ENCODE measurements at places on chromosomes 5 and 9.
A peak's percentile ranks its signal among the peaks of the same experiment; 100 is the strongest.

- DNase-seq: peak; percentile 92
Measured at GRCh38 chr9:37800631-37801286, at the start of gene DCAF10. Gene DCAF10 (plus strand): TSS chr9:37800797. CDS start chr9:37800867, 70 bp downstream.

DNA sequence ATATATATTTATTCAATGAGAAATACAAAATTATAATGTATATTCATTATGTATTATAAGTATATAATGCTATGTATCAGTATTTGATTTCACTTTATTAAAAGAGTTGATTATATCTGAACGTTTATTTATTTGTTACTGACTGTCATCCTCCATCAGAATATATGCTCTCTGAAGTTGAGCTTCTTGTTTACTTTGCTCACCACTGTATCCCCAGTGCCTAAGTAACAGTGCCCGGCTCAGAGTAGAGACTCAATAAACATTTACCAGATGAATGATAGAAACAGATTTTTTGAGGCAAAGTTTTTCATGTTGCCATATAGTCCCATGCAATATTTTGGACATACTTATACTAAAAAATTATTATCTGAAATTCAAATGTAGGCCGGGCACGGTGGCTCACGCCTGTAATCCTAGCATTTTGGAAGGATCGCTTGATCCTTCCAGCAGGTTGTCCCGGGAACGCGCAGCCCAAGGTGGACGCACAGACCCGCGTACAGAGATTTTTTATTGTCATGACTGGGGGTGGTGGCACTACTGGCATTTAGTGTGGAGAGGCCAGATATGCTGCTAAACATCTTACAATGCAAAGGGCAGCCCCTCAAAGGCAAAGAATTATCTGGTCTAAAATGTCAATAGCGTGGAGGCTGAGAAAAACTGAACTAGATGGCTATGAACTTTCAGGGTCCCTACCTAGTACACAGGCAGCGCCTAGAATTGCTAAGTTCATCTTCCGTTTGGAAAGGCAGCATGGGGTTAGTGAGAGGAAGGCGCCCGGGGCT lies 761 bp upstream of the DNAJC25 start:
- DNase-seq: no peak

DNA sequence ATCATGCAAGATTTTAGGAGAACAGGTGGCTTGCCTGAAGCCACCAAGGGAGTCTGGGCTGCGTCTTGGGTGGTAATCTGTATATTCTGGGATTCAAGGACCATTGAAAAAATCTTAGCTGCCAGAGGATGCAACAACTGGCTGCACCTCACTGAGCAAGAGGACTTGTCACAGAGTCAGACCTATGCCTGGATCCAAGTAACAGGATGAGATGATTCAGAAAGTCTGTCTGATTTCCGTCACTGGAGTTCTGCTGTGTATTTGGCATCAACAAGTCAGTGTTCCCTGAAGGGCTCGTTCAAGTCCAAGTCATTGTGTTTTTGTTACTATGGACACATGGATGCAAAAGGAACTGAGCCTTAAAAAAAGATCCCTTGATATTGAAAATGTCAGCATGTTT lies 37.8 kb upstream of the CARTPT start:
- DNase-seq: no peak

DNA sequence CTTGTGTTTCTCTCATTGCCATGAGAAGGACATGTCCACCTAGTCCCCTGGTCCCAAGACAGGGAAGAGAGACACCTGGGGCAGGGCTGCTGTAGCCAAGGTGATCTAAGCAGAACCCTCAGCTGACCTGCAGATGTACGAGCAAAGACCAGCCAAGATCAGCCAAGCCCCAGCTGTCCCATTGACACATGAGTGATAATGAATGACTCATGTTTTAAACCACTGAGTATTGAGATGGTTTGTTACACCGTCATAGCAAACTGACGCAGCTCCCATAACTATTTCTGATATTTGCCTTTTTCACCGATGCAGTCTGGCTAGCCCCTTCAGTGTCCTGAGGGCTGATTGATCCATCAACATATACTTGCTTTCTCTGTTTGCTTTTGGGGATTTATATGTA lies 6.7 kb downstream of the OR1K1 start:
- peak; percentile 23 for DNase-seq

- DNase-seq: no peak
Measured at GRCh38 chr5:178849316-178849715, 10.4 kb upstream of the ZNF354B start.

GRCh38 chr9:76643399-76644117 lies 120.7 kb upstream of the PCA3 start:
- DNase-seq: no peak

DNA sequence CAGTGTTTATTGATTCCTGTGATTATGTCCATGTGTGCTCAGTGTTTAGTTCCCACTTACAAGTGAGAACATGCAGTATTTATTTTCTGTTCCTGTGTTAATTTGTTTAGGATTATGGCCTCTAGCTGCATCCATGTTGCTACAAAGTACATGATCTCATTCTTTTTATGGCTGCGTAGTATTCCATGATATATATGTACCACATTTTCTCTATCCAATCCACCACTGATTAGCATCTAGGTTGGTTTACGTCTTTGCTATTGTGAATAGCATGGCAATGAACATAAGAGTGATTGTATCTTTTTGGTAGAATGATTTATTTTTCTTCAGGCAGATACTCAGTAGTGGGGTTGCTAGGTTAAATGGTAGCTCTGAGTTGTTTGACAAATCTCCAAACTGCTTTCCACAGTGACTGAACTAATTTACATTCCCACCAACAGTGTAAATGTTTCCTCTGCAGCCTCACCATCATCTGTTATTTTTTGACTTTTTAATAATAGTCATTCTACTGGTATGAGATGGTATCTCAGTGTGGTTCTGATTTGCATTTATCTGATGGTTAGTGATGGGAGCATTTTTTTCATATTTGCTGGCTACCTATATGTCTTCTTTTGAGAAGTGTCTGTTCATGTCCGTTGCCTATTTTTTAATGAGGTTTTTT lies 47.5 kb upstream of the ELL2 start:
- no peak for DNase-seq

GRCh38 chr5:1009359-1010180 lies 968 bp downstream of the NKD2 start:
- DNase-seq: no peak

DNA sequence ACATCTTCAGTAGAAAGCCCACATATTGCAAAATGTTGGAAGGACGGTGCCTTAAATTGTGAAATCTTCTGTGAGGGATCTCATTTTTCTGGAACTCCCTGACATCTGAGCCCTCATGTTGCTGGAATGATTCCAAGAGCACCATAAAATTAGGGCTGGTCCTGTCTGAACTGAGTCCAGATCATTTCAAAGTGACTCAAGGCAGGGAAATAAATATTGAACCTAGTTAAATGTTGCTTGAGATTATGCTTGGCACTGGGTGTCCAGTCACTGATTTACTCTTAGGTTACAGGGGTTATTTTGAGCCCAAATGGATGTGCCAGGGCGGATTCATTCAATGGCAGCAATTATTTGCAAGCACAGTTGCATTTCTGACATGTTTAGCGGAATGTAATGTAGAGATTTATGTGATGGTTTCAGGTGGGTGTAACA lies 437.0 kb downstream of the PIK3R1 start:
- no peak for DNase-seq

DNA sequence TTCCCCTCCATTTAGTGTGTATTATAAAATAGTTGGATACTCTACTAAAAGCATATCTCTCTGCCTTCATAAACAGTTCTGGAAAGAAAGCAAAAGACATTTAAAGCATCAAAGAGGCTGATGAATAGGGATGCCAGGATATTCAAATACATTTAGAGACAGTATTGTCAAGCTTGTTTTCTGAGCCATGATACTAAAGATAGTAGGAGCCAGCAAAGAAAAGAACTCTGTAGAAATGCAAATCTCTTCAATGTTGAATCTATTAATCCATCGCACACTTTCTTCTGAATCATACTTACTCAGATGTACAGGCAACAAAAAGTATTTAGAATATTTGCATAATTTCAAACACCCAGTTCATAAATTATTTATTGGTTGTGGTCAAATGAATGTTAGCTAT lies 207.1 kb upstream of the MEF2C start:
- DNase-seq: no peak

GRCh38 chr9:128128836-128129590 lies 1.5 kb upstream of the PTGES2 start:
- no peak for DNase-seq

GRCh38 chr9:112548836-112549595 lies 62.4 kb downstream of the KIAA1958 start:
- DNase-seq: no peak

DNA sequence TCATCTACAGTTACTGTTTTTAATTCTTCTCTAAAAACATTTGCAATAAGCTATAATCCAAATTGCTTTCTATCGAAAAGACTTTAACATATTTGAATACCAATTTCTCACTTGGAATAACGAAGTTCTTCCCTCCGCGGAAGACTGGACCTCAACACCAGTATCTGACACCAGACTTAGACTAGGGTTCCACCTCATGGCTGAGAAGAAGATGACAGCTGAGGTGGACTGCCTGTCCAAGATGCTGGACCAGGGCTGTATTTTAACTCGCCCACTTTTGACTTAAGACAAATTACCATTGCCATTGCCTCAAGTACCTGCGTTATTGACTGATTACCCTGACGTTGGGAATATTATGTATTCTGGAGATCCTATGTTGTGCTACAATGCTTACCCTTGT lies 34.1 kb downstream of the ZMAT2 start:
- no peak for DNase-seq

DNA sequence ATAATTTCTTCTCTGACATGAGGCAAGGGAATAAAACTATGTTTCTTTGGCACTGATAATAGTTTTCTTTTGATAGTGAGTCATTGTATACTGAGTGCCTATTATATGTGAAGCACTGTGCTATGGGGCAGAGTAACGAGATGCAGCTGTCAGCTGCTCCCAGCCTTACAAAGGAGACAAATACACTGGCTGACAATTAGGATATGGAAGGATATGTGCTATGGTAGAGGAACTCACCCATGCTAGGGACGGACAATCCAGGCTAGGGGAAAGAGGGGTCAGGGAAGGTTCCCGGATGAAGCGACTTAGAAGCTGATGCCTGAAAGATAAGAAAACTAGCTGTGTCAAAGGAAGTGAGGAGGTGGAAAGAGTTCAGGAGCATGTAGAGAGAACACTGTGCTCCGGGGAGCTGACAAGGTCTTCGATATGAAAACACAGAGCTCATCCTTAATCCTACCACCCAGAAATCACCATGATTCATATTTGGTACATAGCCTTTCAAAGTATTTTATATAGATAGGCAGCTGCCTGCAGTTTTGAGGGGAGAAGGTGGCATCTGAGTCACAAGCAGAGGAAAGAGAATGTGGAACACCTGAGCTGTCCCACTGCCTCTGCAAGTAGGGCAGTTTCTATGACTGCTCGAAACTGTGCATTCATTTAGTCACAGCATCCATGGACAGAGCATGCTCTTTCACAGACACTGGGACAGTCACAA lies 12.1 kb downstream of the BSPRY start:
- DNase-seq: peak; percentile 31

- no peak for DNase-seq
Measured at GRCh38 chr5:153456993-153457392, 33.5 kb upstream of the GRIA1 start.

DNA sequence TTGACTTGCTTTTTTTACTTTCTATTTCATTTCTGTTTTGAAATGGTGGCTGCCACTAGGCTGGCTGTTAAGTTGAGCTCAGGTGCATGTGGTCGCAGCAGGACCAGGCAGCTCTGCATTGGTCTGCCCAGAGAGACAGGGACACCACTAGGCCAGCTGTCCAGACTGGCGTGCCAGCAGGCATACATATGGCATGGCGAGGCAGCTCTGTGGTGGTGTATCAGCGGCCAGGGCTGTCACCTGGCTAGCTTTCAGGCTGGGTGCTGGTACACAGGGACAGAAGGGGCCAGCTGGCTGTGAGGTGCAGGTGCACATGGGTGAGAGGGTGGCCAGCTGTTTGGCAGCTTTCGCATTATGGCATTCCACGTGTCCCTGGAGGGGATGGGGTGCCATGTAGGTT lies 654.0 kb upstream of the ACO1 start:
- DNase-seq: no peak

GRCh38 chr5:84597904-84598303 lies 213.2 kb upstream of the EDIL3 start:
- DNase-seq: no peak

DNA sequence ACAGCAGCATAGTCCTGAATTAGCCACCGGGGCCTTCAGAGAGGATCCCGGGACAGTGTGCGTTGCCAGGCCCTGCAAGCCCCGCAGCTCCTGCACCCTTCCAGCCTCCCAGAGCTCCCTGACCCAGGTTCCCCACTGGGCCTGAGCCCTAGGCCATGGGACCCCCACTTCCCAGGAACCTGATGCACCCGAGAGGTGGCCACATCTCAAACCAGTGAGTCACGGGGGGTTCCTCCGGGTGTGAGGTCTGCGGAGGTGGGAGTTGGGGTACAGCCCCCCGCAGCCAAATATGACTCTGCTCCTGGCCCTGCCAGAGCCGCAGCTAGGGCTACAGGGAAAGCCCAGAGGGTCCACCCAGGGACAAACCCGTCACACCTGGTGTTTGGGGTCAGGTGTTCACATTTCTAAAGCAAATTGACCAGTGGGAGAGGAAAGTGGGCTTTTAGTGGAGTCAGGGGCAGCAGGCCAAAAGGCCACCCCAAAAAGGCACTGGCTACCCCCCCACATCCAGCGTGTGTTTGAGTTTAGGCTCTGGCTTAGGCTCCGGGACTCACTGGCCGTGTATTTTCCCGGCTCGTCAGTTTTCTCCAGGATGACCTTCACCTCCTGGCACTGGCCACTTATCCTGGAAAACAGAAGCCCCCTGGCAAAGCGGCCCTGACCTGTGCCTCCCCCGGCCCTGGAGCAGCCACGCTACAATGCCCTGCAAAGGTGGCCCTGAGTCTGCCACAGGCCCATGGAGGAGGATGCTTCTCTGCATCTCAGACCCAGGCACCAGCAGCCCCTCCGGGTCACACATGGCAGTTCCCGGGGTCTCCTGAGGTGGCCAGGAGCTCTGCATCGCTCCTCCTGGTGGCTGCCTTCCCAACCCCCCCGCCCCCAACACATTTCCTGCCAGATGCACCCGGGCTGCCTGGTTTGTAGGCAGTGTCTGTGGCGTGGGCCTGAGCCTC lies 17.4 kb upstream of the OBP2B start:
- no peak for DNase-seq

DNA sequence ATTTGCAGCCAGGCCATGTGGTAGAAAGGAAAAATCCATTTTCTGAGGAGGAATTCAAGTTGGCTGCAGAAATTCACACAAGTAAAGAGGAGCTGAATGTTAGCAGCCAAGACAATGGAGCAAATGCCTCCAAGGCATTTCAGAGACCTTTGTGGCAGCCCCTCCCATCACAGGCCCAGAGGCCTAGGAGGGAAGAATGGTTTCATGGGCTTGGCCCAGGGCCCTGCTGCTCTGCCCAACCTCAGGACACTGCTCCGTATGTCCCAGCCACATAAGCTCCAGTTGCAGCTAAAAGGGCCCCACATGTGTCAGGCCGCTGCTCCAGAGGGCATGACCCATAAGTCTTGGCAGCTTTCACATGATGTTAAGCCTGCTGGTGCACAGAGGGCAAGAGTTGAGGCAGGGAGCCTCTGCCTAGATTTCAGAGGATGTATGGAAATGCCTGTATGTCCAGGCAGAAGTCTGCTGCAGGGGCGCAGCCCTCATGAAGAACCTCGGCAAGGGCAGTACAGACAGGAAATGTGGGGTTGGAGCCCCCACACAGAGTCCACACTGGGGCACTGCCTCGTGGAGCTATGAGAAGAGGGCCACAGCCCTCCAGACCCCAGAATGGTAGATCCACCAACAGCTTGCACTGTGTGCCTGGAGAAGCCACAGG lies 144.2 kb upstream of the EPB41L4A start:
- DNase-seq: no peak

- peak; percentile 1 for DNase-seq
Measured at GRCh38 chr5:116572350-116573278, 2.0 kb downstream of the SEMA6A start.

GRCh38 chr9:26812217-26812616 lies 80.4 kb downstream of the CAAP1 start:
- no peak for DNase-seq
